MG63 (cell line): ENCODE measurements at places on chromosomes 12 and 14.

DNA sequence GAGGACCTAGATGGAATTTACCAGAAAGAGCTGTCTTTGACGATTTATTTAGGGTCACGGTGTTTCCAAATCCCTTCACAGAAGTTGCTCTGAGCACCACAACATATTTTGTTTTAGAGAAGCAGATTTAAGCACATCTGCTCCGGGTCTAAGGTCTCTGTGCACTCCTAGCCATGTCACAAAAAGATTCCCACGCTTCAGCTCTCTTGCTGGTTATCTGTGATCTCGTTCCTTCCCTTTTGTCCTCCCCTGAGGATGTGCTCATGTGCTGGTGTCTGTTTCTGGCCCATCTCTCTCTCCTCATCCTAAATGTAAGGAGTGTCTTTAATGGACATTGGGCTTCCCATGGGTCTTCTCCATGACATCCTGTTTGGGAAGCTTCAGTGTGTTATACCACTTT lies 53.7 kb upstream of the GNPNAT1 start:
- no peak for DNase-seq

DNA sequence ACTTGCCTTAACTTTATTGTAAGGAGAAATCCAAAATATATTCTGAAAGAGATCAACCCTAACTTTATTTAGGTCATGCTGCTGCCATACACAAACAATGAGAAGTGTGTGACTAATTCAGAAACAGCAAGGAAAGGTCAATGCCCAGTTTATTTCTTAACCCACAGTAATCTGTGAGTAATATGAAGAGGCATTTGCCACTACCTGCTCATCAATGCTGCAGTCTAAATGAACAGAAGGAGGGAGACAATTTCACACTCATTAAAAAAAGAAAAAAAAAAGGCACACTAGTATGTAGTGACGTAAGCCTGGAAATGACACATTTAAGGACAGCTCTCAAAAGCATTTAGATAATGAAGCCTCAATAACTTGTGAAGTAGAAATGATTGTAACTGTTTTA lies 90.5 kb upstream of the FOXN3 start:
- no peak for DNase-seq

- no peak for DNase-seq
Observed at GRCh38 chr14:92471919-92472318, 41.7 kb upstream of the RIN3 start.

DNA sequence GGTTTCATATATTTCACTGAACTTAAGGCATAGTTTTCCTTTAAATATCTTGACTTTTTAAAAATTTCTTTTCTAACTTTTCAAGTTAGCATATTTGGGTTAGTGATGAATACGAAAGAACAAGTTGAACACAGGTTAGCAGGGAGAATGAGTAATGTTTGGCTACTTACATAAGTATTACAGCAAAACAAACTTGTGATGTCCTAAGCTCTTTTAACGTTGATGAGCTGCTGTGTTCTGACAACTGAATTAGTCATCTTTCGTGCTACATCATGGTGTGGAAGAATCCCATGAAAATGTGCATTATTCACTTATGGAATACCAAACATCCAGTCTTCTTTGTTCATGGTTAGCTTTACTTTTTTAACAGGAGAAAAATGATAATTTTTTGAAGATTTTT lies 36.3 kb upstream of the PDZRN4 start:
- no peak for DNase-seq

- peak; percentile 74 for DNase-seq
Observed at GRCh38 chr12:116861320-116861719, 19.9 kb downstream of the HRK start.

DNA sequence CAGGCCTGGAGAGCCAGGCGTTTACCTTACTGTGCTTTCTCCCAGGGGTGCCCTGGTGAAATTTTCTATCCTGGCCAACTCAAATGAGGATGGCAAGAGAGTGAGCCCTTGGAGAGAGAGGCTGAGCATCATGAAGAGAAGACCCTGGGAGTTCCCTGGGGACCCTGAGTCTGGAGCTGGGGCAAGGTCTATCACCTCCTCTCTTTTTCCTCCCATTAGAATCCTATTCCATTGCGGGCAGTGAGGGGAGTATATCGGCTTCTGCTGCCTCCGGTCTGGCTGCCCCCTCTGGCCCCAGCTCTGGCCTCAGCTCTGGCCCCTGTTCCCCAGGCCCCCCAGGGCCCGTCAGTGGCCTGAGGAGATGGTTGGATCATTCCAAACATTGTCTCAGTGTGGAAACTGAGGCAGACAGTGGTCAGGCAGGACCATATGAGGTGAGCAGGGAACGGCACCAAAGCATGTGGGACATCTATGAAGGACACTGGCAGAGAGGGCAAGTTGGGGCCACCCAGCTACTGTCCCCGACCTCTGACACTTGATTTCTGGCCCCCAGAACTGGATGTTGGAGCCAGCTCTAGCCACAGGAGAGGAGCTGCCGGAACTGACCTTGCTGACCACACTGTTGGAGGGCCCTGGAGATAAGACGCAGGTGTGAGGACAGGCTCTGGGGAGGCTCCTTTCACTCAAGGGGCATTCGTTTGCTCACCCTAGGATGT lies 1.6 kb downstream of the ARHGEF25 start:
- no peak for DNase-seq

DNA sequence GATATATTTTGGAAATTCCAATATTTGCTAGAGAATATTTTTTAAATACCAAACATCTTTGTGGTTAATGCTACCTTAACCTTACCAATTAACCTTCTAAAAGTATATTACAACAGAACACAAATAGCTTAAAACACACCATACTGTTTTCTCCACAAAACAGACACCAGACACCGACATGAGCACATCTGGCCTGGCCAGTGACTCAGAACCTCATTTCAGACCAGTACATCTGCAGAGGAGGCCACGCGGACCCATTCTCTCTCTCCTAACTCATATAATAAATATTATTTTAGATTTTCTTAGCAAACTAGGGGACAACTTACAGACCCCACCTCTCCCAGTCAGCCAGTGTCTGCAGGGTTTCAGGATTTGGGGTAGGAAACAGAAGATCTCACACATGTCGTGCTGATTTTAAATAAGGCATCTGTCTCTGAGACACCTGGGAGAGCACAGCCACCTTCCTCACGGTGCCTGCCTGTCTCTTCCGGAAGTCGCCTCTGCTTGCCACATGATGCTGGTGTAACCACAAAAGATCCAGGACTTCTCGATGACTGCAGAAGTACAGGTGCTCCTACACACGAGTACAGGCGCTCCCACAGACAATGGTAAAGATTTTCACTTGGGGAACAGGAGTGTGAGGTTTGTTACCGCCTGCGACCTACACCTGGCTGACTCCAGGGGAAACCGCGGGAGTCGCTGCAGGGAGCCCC lies 9.7 kb upstream of the ANKLE2 start:
- DNase-seq = no peak

- peak; percentile 9 for DNase-seq
Observed at GRCh38 chr14:95361373-95362137, 41.8 kb upstream of the CLMN start.
